CD4-positive, alpha-beta T cell treated with Interleukin-6 at 100 ng/mL for 8 hours (primary cell): ENCODE measurements at places on chromosomes 11 and 22.

GRCh38 chr22:49210606-49211005 is 617.1 kb downstream of the BRD1 start:
- no peak for DNase-seq

GRCh38 chr11:45654231-45655011 is 11.0 kb downstream of the CHST1 start:
- DNase-seq, result no peak

DNA sequence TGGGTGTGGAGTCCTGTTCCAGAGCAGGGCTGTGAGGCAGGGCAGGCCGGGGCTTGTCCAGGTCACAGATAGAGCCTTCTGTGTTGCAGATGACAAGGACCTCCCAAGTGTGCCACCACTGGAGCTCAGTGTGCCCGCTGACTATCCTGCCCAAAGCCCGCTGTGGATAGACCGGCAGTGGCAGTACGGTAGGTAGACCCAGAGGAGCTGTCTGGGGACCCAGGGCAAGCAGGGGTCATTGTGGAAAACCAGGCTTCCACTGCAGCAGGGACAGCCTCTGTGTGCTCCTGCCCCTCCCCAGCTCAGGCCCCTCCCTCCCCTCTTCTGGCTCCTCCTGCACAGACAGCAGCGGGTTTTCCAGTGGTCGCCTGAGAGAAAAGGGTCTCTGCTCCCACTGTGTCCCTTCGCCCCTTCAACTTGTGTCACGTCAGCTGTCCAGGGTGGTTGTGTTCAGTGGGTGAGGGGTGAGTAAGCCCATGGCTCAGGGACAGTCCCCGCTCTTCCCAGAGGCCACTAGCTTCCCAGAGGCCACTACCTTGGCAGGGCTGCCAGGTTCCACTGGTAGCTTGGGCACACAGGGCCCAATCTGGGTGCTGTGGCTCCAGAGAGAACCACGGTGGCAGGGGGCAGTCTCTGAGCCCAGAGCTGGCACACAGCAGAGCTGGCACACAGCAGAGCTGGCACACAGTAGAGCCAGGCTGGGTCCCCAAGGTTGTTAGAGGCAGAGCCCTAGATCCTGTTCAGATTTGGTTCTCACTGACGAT is 78.4 kb downstream of the MED15 start:
- DNase-seq, result no peak

DNA sequence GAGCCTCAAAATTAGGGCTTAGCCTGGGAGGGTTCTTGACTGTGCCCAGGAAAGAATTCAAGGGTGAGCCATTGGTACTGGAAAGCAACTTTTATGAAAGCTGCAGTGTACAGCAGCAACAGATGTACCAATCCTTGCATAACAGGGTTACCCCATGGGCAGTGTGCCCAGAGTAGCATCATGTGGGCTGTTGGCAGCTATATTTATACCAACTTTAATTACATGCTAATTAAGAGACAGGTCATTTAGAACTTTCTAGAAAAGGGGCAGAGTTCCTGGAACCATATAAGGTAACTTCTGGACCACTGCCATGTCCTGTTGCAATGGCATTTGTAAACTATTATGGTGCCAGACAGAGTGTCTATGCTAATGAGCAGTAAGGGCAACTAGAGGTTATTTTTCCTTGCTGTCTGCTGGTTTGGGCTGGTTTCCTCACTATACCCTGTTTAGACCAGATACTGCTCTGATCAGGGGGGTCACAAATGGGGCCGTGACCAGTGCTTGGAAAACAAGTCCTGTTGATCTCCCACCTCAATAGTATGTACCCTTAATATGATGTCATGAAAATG is 1120.5 kb upstream of the RAG2 start:
- DNase-seq, result no peak

GRCh38 chr22:46369716-46370583 is 34.4 kb downstream of the TRMU start:
- no peak for DNase-seq

DNA sequence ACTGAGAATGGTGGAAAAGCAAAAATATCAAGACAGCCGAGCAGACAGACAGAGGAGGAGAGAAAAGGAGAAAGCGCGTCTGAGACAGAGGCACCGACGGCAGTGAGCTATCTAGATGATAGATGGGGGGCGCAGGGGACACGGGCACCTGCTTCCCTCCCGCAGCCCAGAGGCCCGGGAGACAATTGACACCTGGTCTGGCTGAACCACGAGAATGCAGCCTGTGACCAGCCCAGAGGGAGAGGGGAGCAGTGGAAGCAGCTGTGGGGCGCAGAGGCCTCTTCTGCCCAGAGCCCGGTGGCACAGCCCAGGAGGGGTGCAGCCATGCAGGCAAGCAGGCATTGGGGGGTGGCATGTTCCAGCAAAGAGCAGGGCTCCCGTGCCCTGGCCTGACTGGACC is 48.2 kb downstream of the ELFN2 start:
- DNase-seq, result no peak

- no peak for DNase-seq
Observed at GRCh38 chr11:3103076-3103475, 45.9 kb upstream of the CARS1 start.

- no peak for DNase-seq
Observed at GRCh38 chr22:26466196-26466595, 17.4 kb downstream of the HPS4 start.
